Naive thymus-derived CD8-positive, alpha-beta T cell (primary cell): ENCODE measurements at places on chromosomes 12 and 14. TPM values are rescaled to one million over a fixed set of nuclear protein-coding genes. Genes with fewer than 3 reads are reported as not detected.

Gene SLC2A14
- not detected for total RNA-seq

Gene WNT5B
- total RNA-seq: not detected

Gene ANAPC5
- total RNA-seq: 148 TPM

Gene RPGRIP1
- not detected for total RNA-seq

Gene HOXC13
- total RNA-seq: not detected

Gene RNASE2
- total RNA-seq: not detected

Gene TSPAN9
- total RNA-seq: 0.65 TPM

Gene FAM222A
- total RNA-seq: 1.6 TPM

GRCh38 chr12:46777587-46777986 lies 48.2 kb downstream of the SLC38A4 start:
- no peak overlapping the region for H3K4me3 ChIP-seq
- no peak for DNase-seq
- H3K4me1 ChIP-seq: no peaks in the 10 kb centered on the region
- no peak overlapping the region for H3K27ac ChIP-seq

GRCh38 chr14:41758011-41758665 lies 151.5 kb downstream of the LRFN5 start:
- H3K4me1 ChIP-seq: no peaks in the 10 kb centered on the region
- H3K27ac ChIP-seq: no peak overlapping the region
- H3K4me3 ChIP-seq: no peak overlapping the region
- peaks cover 2% of the 10 kb centered on the region for H3K36me3 ChIP-seq

GRCh38 chr12:119713551-119714031 lies 45.7 kb downstream of the PRKAB1 start:
- no peak overlapping the region for H3K27ac ChIP-seq
- DNase-seq: no peak
- no peaks in the 10 kb centered on the region for H3K4me1 ChIP-seq
- no peak overlapping the region for H3K4me3 ChIP-seq
- no peaks in the 10 kb centered on the region for H3K36me3 ChIP-seq
- no peaks in the 10 kb centered on the region for H3K27me3 ChIP-seq

DNA sequence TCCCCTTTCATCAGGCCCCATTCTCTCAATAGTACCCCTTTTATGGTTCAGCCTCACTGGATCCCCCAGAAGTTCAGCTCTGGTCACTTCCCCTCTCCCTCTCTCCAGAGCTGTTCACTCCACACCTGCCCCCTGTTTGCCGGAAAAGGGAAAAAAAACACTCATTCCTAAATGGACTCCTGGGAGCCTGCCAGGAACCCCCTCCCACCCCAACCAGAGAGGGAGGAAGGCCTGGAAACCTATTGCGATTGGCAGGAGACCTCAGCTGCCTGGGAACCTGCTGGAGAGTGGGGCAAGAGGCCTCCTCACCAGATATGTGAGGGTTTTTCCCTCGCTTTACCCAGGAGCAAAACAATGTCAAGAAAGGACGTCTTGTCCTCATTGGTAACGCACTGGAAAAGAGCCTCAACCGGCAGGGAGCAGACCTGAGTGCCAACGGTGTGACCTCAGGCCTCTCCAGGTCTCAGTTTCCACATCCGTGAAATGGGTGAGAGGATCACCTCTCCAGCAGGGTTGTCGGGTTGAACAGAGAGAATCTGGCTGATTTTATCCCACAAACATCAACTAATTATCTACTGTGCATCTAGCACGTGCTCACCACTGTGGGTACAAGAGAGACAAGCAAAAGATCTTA lies 4.6 kb downstream of the DTX1 start:
- no peak overlapping the region for H3K4me3 ChIP-seq
- no peak for DNase-seq
- H3K36me3 ChIP-seq: peaks cover 2% of the 10 kb centered on the region
- no peaks in the 10 kb centered on the region for H3K27me3 ChIP-seq

DNA sequence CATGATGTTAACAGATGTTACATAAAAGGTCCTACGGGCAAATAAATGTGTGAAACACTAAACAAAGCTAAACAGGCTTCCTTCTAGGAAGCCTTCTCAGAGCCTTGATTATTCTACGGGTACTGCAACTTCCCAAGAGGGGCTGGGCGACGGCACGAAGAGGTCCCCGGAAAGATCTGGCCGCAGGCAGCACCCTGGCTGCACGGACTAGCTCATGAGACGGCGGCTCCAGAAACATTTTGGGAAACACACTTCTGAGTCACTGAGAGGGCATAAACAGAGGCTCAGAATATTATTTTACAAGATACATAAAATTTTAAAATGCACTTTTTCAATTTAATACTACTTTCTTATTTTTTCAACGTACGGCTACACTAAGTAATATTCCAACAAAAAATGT lies 19.4 kb downstream of the STX2 start:
- no peak for DNase-seq
- H3K4me3 ChIP-seq: peak overlapping the region; percentile 57
- H3K27me3 ChIP-seq: no peaks in the 10 kb centered on the region
- H3K27ac ChIP-seq: no peak overlapping the region
- peaks cover 38% of the 10 kb centered on the region for H3K36me3 ChIP-seq

DNA sequence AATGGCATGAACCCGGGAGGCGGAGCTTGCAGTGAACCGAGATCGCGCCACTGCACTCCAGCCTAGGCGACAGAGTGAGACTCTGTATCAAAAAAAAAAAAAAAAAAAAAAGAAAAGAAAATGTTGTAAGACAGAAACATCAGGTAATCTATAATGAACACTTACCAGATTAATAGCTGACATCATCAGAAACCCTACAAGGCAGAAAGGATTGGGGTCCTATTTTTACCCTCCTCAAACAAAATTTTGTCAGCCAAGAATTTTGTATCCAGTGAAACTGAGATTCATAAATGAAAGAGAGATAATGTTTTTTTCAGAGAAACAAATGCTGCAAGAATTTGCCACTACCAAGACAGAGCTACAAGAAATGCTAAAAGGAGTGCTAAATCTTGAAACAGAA lies 14.1 kb downstream of the CLEC1A start:
- no peaks in the 10 kb centered on the region for H3K4me1 ChIP-seq
- H3K27ac ChIP-seq: no peak overlapping the region
- H3K27me3 ChIP-seq: no peaks in the 10 kb centered on the region

GRCh38 chr14:65832431-65833266 lies 420.1 kb downstream of the FUT8 start:
- no peak for DNase-seq
- no peak overlapping the region for H3K27ac ChIP-seq
- H3K36me3 ChIP-seq: no peaks in the 10 kb centered on the region
- H3K4me1 ChIP-seq: peaks cover 27% of the 10 kb centered on the region
- H3K27me3 ChIP-seq: no peaks in the 10 kb centered on the region
- H3K4me3 ChIP-seq: no peak overlapping the region

- H3K27ac ChIP-seq: peak overlapping the region; percentile 33
- H3K4me3 ChIP-seq: no peak overlapping the region
- no peaks in the 10 kb centered on the region for H3K4me1 ChIP-seq
- H3K27me3 ChIP-seq: no peaks in the 10 kb centered on the region
Measured at GRCh38 chr12:109197327-109197726, 80.9 kb downstream of the ACACB start.

DNA sequence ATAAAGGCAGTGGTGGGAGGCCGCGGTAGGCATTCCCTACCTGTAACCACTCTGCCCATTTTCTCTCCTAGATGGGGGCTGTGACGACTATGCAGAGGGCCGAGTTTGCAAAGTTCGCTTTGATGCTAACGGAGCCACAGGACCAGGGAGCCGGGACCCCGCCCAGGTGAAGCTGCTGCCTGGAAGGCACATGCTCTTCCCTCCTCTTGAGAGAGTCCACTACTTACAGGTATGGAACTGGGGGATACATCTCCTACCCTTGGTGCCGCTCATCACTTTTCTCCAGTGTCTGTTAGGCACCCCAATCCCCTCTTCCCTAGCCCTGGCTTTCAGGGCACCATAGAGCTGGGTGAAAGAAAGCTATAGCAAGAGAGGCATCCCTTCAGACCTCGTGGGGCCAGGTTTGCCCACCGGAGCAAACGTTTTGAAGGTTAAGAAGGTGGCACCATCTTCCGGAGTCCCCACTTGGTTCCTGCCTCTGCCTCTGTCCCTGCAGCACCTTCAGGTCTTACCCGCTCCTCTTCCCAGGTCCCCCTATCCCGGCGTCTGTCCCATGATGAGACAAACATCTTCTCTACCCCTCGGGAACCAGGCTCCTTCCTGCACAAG lies 2.0 kb upstream of the P3H3 start:
- no peak overlapping the region for H3K27ac ChIP-seq
- H3K4me3 ChIP-seq: no peak overlapping the region
- no peaks in the 10 kb centered on the region for H3K36me3 ChIP-seq
- DNase-seq: no peak

GRCh38 chr14:101815994-101816393 lies 54.5 kb downstream of the PPP2R5C start:
- DNase-seq: no peak
- H3K36me3 ChIP-seq: peaks cover 31% of the 10 kb centered on the region
- H3K27ac ChIP-seq: peak overlapping the region; percentile 98
- no peaks in the 10 kb centered on the region for H3K27me3 ChIP-seq
- peaks cover 91% of the 10 kb centered on the region for H3K4me1 ChIP-seq

DNA sequence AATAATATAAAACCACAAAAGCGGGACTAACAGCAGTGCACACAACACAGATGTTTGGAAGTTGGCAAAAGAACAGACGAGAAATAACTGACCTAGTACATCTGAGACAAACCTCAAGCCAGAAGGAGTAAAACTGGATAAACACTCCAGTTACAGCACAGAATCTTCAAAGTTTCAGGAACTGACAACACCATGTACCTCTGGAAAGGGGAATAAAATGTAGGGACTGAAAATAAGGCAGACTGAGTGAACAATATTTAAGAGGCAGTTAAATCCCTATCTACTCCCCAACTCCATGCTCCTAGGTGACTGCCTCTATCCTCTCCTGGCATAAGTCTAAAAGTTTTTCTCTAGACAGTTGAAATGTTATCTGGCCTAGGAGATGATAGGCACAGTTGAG lies 57.9 kb downstream of the ZFYVE21 start:
- no peaks in the 10 kb centered on the region for H3K27me3 ChIP-seq
- H3K4me3 ChIP-seq: no peak overlapping the region
- no peak for DNase-seq
- H3K27ac ChIP-seq: no peak overlapping the region
- no peaks in the 10 kb centered on the region for H3K4me1 ChIP-seq

DNA sequence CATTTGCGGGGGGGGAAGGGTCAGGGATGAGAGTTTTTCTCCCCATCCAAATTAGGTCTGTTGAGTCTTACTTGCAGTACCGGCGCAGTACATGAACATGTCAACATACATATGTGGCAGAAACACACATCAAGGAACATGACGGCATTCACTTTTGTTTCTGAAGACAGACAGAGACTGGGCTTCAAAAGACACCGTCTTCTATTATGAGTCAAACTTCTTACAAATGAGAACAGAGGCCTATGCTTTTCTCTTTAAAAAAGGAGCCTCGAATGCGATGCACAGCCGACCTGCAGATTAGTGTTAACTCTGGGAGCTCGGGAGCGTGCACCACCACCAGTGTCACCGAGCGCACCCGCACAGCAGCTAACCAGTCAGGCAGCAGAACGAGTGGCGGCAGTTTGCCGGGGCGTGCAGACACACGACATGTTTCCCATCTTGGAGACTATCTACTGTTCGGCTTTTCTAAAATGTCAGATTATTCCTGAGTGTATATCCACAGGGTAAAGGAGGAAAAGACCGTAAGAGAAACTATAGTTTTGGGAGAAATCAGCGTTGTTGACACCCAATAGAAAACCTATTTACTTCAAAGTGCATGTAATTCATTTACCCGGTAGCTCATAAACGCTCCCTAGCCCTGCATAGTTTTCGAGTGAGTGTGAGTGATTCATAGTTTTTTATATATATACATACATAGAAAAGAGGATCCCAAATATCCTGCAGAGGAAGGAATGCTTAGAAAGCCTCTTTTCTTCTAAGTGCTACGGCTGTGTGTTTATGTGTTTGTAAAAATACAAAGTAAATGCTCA lies 33.0 kb downstream of the UBR7 start:
- no peaks in the 10 kb centered on the region for H3K27me3 ChIP-seq
- H3K4me3 ChIP-seq: no peak overlapping the region
- DNase-seq: no peak
- no peaks in the 10 kb centered on the region for H3K4me1 ChIP-seq

DNA sequence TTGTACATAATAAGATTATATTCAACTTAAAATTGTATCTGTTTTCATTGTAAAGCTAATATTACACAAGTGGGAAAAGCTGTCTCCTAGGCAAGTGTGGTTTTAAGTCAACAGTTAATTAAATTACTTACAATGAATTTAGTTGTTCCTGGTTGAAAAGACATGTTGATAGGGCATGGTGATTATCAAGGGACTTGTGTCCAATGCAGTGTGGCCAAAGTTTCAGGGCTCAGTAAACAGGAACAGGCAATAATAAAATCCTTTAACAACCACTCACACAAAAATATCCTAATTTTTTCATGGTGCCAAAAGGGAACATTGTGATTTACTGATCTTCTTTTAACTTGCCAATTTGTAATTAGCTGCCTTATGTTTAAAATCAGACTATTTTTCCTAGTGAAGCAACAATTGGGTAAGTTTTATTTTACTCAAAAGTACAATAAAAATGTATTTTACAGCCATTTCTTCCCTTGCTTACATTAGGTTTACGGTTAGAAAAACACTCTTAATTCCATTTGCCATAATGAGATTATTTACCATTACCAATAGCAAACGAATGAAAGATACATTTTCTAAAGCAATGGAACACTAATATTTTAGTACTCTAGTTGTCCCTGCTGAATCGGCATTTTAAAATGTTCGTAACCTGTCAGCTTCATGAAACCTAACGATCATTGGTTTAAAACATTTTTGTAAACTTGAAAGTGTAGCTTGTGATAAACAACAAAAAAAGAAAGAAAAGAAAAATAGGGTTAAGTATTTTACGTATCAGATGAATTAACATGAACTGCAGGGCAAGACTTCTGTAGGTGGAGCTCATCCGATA lies 1.8 kb upstream of the WNK1 start:
- DNase-seq: no peak
- H3K27me3 ChIP-seq: no peaks in the 10 kb centered on the region
- H3K4me1 ChIP-seq: peaks cover 28% of the 10 kb centered on the region
- no peak overlapping the region for H3K4me3 ChIP-seq

DNA sequence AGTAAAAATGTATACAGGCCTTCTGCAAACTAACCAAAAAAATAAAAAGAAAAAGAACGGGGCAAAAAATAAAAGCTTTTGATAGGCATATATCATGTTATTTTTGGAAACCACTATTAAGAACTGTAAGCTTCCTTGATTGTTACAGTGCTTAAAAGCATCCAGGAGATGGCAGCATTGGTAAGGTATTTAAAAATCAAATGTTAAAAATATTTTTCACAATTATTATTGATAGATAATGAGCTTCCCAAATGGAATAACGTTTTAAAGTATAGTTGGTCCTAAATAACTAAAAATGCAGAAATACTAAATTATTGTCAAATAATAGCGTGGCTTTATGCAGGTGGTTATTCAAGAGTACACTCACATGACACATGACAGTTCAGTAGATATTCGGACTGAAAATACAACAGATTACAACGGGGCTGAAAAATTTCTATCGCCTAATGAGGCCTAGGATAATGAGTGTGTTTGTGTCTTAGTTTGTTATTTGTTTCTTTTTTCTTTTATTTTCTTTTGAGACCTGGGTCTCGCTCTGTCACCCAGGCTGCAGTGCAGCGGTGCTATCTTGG lies 127.2 kb upstream of the ATF7IP start:
- DNase-seq: no peak
- H3K4me1 ChIP-seq: peaks cover 28% of the 10 kb centered on the region
- peaks cover 2% of the 10 kb centered on the region for H3K36me3 ChIP-seq
- H3K27ac ChIP-seq: no peak overlapping the region
- no peaks in the 10 kb centered on the region for H3K27me3 ChIP-seq
- H3K4me3 ChIP-seq: no peak overlapping the region
